ENCODE measurements at places on chromosomes 2 and 18.

DNA sequence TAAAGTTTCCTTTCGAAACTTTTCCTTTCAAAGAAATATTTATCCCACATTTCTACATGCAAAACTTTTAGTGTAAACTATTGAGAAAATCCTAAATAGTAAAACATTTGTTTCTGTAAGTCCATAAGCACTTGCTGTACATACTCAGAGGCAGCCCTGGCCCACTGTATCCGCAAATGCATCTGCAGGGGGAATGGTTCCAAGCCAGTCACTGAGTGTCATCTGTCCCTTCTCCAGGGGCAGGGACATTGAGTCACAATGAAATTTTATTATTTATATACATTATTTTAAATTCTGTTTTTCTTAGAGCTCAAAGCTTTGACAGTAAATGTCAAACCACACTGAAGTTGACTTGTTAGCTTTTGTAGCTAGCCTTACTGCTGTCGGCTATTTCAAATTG is 367.2 kb downstream of the MTX2 start:
- no peak for DNase-seq

GRCh38 chr2:32534831-32535230 is 93.0 kb upstream of the TTC27 start:
- no peak for DNase-seq

DNA sequence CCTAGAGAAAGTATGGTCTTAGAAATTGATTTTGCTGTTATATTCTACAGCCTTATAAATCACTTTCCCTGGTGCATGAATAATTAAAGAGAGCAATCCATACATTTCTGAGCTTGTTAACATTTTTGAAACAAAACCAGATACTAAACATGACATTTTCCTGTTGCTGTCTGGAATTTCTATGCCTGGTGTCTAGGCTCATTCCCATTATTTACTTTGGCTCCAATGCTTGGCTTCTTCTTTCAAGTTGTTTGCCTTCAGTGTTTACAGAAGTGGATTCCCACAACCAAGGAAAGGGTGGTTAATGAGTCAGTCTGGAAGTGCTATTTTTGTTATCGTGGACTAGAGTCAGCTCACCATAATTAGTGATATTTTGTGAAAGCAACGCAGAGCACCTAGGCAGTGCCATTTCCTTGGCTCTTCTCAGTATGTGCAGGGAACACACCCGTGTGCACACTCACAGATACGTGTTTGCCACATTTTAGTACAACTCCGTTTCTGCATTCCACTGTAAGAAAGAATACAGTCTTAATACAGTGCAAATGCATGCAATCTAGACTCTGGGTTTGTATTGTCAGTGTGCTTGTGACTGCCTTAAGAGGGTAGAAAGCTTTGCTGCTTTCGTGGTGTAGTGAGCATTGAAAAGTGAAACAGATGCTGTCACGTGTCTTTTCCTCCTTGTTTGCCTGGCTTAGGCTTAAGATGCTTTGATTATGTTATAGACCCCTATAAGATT is 185.0 kb upstream of the RASGRP3 start:
- no peak for DNase-seq

DNA sequence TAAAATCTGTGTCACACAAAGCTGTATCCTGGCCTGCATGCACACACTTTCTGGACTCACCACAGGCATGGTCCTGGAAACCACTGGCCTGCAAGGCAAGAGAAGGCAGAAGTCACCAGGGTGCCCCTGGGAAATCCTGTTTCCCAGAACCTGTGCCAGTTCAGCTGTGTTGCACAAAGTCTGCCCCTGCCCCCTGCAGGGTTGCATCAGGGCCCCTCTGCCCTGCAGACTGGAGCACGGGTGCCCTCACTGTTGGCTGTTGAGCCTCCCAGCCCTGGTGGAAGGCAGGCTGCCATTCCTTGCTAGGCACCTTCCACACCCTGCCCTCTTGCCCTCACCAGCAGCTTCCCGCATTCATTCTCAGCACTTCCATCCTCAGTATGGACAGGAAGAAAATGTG is 18.0 kb upstream of the TUBB6 start:
- DNase-seq: no peak

DNA sequence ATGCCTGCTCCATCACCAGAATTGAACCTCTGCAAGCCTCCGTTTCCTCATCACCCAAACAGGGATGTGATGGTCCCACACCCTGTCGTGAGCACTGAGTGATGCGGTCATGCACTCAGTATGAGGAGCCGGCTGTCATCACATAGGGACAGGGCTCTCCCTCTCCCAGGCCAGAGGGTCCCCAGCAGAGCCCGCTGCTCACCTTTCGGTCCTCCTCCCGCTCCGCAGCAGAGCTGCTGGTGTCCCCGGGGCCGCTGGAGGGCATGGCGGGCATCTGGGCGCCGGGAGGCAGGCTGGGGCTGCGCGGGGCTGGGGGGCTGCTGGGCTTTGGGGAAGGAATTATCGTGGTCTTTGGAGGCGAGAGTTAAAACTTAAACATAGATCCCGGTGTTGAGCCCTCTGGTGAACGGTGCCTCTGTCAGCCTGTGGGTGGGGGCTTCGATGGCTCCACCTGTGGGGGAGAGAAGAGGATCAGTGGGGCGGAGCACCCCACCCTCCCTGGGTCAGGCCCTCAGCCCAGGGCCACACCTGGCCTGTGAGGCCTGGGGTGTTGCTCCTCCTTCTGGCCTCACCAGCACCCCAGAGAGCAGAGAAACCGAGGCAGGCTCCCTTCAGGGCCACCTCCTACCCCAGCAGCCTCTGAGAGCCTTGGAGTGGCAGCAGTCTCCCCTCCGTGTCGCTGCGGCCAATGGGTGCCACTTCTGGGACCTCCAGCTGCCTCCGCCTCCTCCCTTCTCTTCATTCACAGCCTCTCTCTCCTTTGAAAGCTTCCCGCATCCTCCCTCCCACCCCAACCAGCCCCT is 27.8 kb downstream of the DNMT3A start:
- no peak for DNase-seq

- DNase-seq: no peak
Observed at GRCh38 chr18:55249550-55249949, 290.3 kb upstream of the CCDC68 start.

GRCh38 chr2:8513601-8514273 is 168.1 kb upstream of the ID2 start:
- no peak for DNase-seq

DNA sequence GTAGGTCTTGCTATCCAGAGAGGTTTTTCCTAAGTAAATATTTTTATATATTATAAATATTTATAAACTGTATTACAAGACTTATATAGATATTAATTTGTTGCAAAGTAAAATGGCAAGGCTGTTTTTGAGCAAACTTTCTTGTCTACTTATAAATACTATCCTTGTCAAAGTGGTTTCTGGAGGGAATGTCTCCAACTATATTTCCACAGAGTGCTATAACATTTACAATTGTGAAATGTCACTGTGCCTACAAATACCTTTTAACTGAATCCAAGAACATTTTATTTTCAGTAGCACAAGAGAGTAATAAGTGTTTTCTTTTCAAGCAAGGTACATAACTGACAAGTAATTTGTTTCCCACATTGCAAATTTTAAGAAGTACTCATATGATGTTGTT is 256.8 kb downstream of the ZNF385B start:
- DNase-seq: no peak

DNA sequence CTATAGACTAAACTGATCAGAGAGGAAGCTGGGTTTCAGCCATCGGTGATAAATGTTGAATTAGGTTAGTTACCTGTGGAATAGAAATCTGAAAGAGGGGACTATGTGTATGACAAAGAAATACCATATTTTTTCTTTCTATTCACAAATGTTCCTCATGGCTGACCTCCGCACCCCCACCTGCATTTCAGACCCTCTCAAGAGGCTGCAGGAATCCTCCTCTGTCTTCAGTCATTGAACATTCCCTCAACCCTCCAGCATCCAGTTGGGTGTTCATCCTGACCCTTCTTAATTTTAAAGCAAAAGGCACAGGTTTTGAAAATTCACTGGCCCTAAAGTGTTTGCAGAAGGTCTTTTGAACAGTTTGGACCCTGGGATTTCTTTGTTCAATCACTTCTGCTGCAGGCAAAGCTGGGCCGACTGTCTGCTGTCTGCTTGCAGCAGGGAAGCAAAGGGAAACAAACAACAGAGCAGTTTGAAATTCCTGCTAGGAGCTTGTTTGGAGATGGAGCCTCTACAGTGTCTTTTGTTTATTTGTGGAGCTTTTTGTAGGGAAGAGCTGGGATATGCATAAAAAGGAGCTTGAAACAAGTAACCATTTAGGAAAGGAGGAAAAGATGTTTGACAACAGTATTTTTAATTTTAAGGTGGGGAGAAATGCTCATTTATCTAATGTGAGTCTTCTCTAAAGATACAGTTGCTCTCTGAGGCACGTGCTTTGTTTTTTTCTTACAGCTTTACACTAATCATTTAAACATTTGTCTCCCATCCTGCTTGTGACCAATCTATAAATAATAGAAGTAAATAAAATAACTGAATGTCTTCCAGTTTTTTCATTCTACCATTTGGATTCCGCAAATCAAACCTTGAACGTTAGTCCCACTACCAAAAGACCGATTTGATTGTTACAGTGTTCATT is 213.3 kb upstream of the MMADHC start:
- no peak for DNase-seq

GRCh38 chr2:101432411-101433181 is 42.3 kb downstream of the RFX8 start:
- no peak for DNase-seq

GRCh38 chr18:45441110-45441847 is 174.0 kb upstream of the SLC14A2 start:
- DNase-seq: no peak
